Urothelium cell line (cell line): ENCODE measurements at places on chromosomes 1 and 21.

- DNase-seq = peak; percentile 49
Observed at GRCh38 chr1:234212764-234213657, 160.2 kb upstream of the COA6 start.

DNA sequence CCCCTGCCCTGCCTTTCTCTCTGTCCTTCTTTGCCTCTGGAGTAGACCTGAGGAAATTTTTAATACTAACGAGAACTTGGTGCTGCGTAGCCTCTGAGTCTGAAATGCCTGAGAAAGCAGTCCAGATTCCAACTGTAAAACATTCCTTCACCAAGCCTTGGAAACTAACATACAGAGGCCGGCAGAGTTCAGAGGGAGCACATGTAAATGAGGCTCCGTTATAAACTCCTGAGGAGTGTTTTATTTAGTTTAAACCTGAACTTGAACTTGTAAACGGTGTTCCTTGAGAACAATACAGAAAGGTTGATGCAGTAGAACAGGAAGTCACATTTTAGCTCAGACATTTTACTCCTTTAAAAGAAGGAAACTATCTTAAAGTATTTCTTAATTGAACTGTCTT lies 280.7 kb downstream of the TM2D1 start:
- DNase-seq = no peak

DNA sequence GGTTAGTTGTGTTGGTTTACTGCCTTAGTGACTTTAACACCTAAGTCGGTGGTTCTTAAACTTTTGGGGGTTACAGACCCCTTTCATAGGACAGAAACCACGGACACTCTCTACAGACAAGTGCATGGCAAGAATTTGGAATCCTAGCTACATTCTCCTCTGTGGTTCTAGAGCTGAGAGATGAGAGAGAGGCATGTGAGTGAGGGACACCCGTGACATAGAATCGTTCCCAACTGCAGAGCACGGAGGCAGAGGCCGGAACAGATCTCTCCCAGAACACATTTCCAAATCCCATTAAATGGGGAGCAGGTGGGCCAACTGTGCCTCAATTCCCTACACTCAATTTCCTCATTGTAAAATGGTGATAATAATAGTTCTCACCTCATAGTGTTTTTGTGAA lies 60.7 kb downstream of the DAB1 start:
- no peak for DNase-seq

DNA sequence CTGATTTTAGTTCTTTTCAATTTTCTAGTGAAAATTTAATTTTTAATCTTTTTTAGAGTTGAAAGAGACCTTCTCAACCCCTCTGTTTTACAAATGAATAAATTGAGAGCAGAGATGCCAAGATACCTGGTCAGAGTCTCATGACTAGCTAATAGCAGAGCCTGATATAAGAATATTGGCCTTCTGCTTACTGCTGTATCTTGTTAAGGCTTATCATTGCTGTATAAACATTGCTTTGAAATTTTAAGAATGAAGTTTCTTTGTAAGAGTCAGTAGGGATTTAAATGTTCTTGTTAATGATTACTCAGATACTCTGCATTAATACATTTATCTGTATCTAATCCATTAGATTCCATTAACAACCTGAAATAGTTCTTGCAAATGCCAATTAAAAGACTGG lies 9.8 kb downstream of the XPR1 start:
- DNase-seq = no peak

DNA sequence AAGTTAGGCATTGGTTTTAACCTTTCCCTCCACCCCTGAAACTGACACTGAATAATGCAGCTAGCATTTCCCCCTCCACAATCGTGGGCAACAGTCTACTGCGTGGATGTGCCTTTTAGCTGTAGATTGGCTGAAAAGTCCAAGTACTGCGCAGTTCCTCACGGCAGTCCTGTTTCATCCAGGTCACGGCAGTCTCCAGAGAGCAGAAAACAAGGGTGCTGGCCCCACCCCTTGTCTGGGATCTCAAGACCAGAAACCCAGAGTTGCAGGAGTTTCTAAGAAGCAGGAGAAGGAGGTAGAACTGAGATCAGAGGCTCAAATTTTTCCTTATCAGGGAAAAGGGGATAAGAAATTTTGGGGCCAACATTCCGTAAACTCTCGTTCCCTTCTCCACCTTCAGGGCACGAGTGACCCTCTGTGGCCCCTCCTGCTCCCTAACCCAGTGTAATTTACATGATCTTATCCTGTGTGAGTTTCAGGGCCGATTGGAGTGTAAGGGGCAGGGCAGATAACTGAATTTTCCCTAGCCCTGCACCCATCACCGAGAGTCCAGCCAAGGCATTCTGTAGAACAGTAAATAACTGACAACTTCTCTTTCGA lies 25.9 kb upstream of the PLA2G2C start:
- no peak for DNase-seq
